Activated naive CD4-positive, alpha-beta T cell (primary cell): ENCODE measurements at places on chromosomes 7 and 10.

DNA sequence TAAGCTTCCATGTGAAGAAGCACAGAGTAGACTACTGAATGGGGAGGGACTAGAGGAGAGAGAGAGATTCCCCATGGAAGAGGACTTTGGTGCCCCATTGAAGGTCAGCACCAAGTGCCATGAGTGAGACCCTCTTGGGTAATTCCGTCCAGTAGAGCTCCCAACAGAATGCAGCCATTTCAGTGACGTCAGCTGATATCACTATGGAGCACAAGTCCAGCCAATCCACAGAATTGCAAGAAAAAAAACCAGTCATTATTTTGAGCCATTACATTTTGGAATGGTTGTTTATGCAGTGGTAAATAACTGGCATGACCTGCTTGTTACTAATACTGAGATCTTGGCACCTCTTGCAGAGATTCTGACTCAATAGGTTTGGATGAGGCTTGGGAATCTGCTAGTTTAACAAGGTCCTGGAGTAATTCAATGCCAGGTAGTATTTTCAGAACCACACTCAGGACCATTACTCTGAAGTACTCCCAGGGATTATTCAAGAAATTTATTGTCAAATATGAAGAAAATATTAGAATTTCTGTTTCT lies 52.6 kb upstream of the SP8 start:
- no peak for DNase-seq

GRCh38 chr10:110834629-110835301 lies 37.0 kb upstream of the PDCD4 start:
- no peak for DNase-seq

- DNase-seq, result no peak
Measured at GRCh38 chr7:44107961-44108767, 4.0 kb downstream of the AEBP1 start.

GRCh38 chr7:127119517-127119916 lies 133.2 kb downstream of the GRM8 start:
- DNase-seq, result no peak

- no peak for DNase-seq
Measured at GRCh38 chr10:63605197-63605967, 84.2 kb downstream of the REEP3 start.

GRCh38 chr7:30348083-30348560 lies 63.7 kb downstream of the ZNRF2 start:
- DNase-seq, result no peak

GRCh38 chr10:78778444-78779338 lies 290.1 kb upstream of the ZMIZ1 start:
- DNase-seq, result no peak

GRCh38 chr7:23471106-23471859 lies 992 bp upstream of the IGF2BP3 start:
- DNase-seq, result no peak

- no peak for DNase-seq
Measured at GRCh38 chr7:24942226-24942625, 37.8 kb downstream of the OSBPL3 start.

- no peak for DNase-seq
Measured at GRCh38 chr7:43876241-43876640, 6.9 kb upstream of the MRPS24 start.

DNA sequence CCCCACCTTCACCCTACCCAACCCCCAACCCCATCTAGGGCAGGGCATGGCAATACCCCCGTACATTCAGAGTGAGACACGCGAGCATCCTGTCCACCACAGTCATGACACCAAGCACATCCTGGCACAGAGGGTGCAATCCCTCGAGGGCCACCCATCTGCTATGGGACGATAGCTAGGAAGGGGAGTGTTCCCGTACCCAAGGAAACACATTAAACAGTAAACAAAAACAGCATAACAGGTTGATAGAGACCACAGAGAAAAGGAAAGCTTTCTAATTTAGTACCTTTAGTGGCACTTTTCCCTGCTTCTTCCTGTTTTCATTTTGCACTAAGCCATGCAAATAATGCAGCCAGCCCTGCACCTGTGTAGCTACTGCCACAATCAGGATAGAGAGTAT lies 2.3 kb upstream of the SMKR1 start:
- no peak for DNase-seq

- no peak for DNase-seq
Measured at GRCh38 chr10:113905756-113906155, 51.3 kb downstream of the NHLRC2 start.

- no peak for DNase-seq
Measured at GRCh38 chr10:25745976-25746375, 188.1 kb upstream of the MYO3A start.

DNA sequence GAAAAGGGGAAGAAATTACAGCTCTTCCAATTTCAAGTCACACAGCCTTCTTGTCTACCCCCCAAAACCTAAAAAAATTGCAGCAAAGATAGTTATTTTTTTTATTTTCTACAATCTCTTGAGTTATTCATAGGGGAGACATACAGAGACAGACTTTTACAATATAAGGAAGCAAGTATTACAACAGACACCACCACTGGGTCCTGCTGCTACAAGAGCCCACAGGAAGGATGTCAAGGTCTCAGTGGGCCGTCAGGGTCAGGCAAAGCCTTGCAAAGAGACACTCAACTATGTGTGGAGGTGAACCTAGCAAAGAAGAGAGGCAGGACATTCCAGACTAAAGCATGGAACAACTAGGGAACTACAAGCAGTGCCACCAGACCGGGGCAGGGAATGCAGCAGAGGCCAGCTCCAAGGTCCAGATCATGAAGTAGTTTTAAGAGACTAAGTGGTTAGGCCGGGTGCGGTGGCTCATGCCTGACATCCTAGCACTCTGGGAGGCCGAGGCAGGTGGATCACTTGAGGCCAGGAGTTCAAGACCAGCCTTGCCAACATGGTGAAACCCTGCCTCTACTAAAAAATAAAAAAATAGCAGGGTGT lies 28.2 kb upstream of the ZCCHC24 start:
- DNase-seq, result no peak

GRCh38 chr10:117132751-117133231 lies 5.3 kb downstream of the VAX1 start:
- no peak for DNase-seq

GRCh38 chr7:117135553-117135891 lies 182.2 kb downstream of the ST7 start:
- DNase-seq, result no peak

DNA sequence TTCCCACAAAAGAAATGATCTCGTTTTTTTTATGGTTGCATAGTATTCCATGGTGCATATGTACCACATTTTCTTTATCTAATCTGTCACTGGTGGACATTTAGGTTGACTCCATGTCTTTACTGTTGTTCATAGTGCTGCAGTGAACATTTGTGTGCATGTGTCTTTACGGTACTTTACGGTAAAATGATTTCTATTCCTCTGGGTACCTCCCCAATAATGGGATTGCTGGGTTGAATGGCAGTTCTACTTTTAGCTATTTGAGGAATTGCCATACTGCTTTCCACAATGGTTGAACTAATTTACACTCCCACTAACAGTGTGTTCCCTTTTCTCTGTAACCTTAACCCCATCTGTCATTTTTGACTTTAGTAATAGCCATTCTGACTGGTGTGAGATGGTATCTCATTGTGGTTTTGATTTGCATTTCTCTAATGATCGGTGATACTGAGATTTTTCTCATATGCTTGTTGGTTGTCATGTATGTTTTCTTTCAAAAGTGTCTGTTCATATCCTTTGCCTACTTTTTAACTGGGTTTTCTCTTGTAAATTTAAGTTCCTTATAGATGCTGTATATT lies 37.2 kb downstream of the MKLN1 start:
- DNase-seq, result no peak
